CD4-positive, alpha-beta T cell (primary cell): ENCODE measurements at places on chromosomes 16 and 17. TPM values are rescaled to one million over a fixed set of nuclear protein-coding genes. Genes with fewer than 3 reads are reported as not detected.

TBX2 gene
- total RNA-seq: not detected

CACNG4 gene
- total RNA-seq: not detected

CES5A gene
- total RNA-seq: not detected

SECTM1 gene
- 2.1 TPM for total RNA-seq

MON1B gene
- total RNA-seq: 52.3 TPM

TEX19 gene
- total RNA-seq: not detected

DNAAF1 gene
- not detected for total RNA-seq

NOG gene
- total RNA-seq: 12.7 TPM

SLC5A11 gene
- 0.11 TPM for total RNA-seq
